ENCODE measurements at places on chromosomes 1 and 21. TPM values are rescaled to one million over a fixed set of nuclear protein-coding genes. Genes with fewer than 3 reads are reported as not detected.

Gene ADGRL2
- 104 TPM for total RNA-seq

Gene SPATA1
- total RNA-seq, result not detected

Gene PLA2G2F
- total RNA-seq, result not detected

Gene SLC30A2
- total RNA-seq, result not detected

Gene CYP4B1
- total RNA-seq, result 0.16 TPM

Gene TMEM82
- not detected for total RNA-seq

Gene NPPB
- total RNA-seq, result not detected

Gene TRPM2
- total RNA-seq, result 0.83 TPM

Gene SLC16A1
- 559 TPM for total RNA-seq

Gene ATP13A2
- 87.7 TPM for total RNA-seq

Gene ST6GALNAC5
- 12.7 TPM for total RNA-seq

Gene AUNIP
- 24.1 TPM for total RNA-seq

Gene GBP6
- not detected for total RNA-seq

Gene PLPP3
- total RNA-seq, result 61.9 TPM

Gene OR2T29
- total RNA-seq, result not detected

Gene ACTA1
- total RNA-seq, result 8.8 TPM

Gene AKNAD1
- total RNA-seq, result not detected

Gene ACTN2
- 1.9 TPM for total RNA-seq

Gene KRTAP13-2
- not detected for total RNA-seq

Gene WDR64
- not detected for total RNA-seq

Gene CHI3L1
- total RNA-seq, result 0.76 TPM

Gene LAMC2
- 19.0 TPM for total RNA-seq

Gene GNAT2
- total RNA-seq, result 0.21 TPM

Gene FCRL1
- total RNA-seq, result not detected

Gene RXRG
- total RNA-seq, result not detected

Gene SEMA4A
- 20.2 TPM for total RNA-seq

Gene KLHDC8A
- total RNA-seq, result 2.4 TPM

Gene ST6GALNAC3
- 11.6 TPM for total RNA-seq

Gene GPR61
- not detected for total RNA-seq

Gene LPAR3
- 27.8 TPM for total RNA-seq

Gene PPM1J
- total RNA-seq, result 22.4 TPM

Gene CLCNKB
- total RNA-seq, result 1.2 TPM

Gene FCRL6
- not detected for total RNA-seq

Gene EIF4G3
- total RNA-seq, result 63.4 TPM

Gene FCRL4
- not detected for total RNA-seq

Gene ITLN2
- 12.8 TPM for total RNA-seq

Gene PBX1
- total RNA-seq, result 84.2 TPM

Gene ADORA3
- not detected for total RNA-seq

Gene KRTAP7-1
- not detected for total RNA-seq

Gene MSH4
- total RNA-seq, result 0.24 TPM

Gene PERM1
- not detected for total RNA-seq

Gene CHAF1B
- 17.4 TPM for total RNA-seq

Gene CNR2
- not detected for total RNA-seq

Gene ZYG11A
- total RNA-seq, result 4.3 TPM

Gene OPRD1
- 3.6 TPM for total RNA-seq

Gene ABCA4
- 0.08 TPM for total RNA-seq

Gene FLG2
- not detected for total RNA-seq

Gene CLCA4
- total RNA-seq, result not detected

Gene SPRR2A
- not detected for total RNA-seq

Gene MANEAL
- total RNA-seq, result 8.1 TPM

Gene EPS8L3
- total RNA-seq, result not detected

Gene HOOK1
- 27.6 TPM for total RNA-seq

Gene LGR6
- total RNA-seq, result 0.66 TPM

Gene ZBTB21
- total RNA-seq, result 13.6 TPM

Gene CFAP107
- total RNA-seq, result not detected
